Stomach (tissue), 19 donors: ENCODE measurements at places on chromosomes 11 and 22. TPM values are rescaled to one million over a fixed set of nuclear protein-coding genes. Genes with fewer than 3 reads are reported as not detected.

- no peak for DNase-seq
These were observed 831 bp upstream of the TP53AIP1 start for GRCh38 chr11:128943428-128943976.

DNA sequence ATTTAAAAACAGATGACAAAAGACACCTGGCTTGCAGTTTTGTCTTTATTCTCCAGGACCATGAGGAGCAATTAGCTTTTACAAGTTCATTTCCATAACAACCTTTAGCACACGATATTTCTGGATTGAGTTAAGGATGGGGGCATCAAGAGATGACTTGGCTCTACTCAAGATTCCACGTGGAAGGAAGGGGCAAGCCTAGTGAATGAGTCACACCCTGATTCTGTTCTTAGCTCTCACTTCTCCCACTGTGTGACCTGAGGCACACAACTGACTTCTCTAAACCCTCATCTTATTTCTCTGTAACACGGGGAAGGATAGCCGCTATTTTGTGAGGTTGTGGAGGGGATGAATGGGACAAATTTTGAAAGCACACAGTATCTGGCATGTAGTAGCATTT is 185.5 kb downstream of the KIRREL3 start:
- DNase-seq: no peak

DNA sequence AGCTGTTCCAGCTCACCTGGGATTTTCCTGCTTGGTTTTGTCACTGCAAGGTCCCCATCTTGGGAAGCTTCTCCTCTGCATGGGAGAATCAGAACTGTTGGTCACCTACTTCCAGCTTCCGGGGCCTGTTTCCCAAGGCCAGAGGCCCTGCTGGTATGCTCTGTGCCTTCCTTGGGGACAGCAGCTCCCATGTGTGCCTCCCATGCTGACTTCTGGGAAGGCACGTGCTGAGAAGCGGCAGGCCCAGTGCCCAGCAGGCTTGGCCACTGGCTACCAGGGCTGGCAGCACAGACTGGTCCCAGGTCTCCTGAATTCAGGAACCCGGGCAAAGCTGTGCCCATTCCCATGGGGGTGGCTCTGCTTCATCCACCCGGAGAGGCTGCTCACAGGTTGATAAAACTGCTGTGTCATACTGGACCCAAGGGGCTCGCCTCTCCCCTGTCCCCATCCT is 33.8 kb downstream of the MYEOV start:
- no peak for DNase-seq

- DNase-seq: peak; percentile 46
These were observed 17.8 kb upstream of the NEAT1 start for GRCh38 chr11:65404638-65405339.

DNA sequence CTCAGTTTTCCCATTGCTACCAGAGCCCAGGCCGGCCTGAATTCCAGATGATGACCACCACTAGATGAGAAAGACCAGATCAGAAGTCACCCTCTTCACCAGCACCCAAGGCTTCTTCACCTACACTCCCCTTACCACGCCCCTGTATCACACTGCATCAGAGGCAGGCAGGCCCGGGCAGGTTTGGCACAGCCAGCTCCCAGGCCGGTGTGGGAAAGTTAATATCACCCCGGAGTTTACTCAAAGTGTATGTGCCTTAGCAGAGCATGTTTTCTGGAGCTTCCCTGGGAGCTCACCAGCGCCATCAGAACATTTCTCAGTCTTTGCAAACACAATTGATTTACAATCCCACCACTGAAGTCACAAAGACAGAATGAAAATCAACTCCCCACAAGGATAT is 47.5 kb upstream of the POU2AF1 start:
- no peak for DNase-seq

GRCh38 chr22:40368836-40369235 is 1.6 kb upstream of the SGSM3 start:
- DNase-seq: no peak

DNA sequence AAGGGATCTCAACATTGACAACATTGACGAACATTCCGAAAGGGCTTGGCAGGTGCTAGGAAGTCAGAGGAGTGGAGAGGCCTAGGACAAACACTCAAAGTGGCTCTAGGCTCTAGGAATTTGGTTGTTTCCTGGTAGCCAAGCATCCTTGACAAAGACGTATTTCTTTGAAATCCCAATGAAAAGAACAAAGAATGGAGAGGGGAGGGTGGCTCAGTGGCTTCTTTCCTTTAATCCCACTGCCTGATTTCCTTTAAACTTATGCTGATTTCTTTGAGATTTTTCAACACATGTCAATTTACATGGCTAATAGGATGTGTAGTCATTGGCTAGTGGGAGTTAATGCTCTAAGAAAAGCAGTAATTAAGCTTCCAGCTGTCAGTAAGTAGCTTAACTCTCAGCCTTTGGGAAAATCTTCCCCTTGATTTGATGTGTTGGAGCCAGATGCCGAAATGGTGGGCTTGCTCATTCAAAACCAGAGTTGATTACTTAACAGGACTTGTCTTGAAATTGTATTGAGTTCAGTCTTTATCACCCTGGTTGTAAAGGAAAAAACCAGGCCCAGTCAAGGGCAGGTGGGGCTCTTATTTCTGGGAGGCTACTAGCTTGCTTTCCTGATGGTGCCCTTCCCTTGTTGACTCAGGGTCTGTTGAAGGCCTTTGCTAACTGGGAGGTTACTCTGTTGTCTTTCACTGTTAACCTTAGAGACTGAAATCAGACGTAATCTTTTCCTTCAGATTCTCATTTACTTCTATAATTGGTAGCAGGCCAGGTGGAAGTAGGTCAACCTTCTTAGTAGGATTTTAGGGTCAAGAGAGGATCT is 44.6 kb upstream of the SORL1-AS1 start:
- no peak for DNase-seq

- no peak for DNase-seq
These were observed 100.2 kb upstream of the OR4C13 start for GRCh38 chr11:49851971-49852389.

GRCh38 chr11:71558996-71559395 is 6.4 kb upstream of the KRTAP5-10 start:
- DNase-seq: no peak

- peak; percentile 39 for DNase-seq
These were observed 27.7 kb downstream of the CD44 start for GRCh38 chr11:35166369-35167360.

DNA sequence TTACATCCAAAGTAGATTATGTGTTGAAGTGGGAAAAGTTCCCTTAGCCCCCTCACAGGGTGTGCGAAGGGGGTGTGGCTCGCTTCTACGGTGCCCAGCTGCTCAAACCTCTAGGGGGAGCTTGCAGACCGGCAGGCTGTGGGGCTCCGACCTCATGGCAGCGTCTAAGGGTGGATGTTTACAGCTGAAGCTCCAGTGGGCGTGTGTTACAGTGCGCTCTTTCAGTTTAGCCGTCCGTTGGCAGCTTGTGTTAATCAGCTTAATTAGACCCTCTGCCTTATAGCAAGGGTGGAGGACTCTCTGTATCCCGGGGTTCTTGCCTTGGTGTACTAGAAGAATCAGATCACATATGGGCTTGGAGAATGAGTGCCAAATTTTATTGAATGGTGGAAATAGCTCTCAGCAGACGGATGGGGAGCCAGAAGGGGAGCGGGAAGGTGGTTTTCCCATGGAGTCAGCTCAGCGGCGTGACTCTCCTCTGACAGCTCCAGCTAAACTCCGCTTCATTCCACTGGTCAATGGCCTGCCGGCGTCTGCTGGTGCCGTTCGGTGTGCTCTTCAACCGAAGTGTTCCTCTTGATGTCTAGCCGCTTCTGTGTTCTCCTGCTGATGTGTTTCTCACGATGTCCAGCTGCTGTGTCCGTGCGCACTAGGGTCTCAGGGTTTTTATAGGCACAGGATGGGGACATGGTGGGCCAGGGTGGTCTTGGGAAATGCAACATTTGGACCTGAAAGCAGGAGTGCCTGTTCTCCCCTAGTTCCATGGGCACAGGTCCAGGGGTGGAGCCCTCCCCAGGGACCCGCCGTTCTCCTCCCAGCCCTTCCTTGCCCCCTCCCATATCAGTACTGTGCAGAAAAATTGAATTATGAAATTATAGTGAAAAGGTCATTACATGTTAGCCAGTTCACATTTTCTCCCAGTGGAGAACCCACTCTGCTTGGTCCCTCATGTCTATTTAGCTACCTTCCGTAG is 28.6 kb upstream of the OR10G7 start:
- DNase-seq: peak; percentile 87

DNA sequence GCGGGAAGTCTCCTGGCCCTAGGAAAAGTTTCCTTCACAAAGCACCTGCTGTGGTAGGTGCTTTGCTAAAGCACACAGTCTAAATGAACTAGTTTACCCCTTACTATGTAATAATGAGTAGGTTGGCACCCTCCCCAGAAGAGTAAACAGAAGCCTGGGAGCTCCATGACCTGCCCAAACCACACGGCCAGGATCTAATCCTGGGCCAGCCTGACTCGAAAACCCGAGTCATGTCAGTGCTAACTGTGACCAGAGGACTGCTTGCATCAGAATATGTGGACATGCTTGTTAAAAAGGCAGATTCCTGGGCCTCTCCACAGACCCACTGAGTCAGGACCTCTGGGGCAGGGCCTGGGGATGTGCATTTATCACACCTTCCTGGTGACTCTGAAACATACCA is 67.7 kb downstream of the PANX1 start:
- DNase-seq: peak; percentile 64

DNA sequence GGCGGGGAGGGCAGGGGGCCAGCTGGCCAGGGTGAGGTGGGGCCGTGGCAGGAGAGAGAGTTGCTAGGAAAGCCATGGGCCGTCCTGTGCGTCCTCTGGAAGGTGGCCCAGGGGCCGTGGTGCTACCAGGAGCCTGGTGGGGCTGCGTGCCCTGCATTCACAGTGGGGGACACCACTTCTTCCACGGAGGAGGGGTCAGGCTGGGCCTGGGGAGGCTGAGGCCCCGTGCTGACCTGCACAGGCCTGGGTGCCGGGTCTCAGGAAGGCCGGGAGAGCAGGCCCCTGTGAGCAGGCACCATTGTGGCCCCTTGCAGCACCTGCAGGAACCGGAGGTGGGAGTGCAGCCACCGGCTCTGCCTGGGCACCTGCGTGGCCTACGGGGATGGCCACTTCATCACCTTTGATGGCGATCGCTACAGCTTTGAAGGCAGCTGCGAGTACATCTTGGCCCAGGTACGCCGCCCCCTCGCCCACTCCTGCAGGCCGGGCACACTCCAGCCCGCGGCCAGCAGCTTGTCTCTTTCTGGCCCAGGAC is 12.0 kb downstream of the MUC5B start:
- DNase-seq: no peak

DNA sequence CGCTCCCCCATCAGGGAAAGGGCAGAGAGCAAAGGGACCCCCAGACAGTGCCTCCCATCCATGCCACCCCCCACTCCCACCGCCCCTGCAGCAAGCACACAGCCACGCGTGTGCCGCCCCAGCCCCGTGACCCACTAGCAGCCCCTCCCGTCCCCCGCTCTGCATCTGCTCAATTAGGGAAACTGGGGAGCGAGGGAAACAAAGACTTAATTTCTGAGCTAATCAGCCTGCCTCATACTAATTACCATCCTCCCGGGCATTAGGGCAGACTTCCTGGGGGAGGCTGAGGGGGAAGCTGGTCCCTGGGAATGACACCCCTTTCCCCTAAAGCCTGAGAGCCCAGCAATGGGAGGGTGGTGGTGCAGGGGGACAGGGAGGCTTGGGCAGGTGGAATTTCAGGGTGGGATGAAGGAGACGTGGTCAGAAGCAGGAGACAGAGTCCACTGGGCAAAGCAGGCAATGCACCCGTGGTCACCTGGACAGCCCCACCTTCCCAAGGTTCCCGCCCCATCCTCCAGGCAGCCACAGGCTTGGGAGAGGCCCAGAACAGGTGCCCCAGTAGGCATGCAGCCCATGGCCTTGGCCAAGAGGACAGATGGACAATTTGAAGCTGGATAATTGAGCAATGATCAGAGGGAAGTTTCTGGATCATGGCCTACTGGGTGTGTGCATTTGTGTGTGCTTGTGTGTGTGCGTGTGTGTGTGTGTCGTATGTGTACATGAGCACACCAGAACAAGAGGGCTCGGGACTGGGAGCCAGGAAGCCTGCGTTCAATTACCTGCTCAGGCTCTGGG is 20.6 kb downstream of the ELFN2 start:
- DNase-seq: no peak

- DNase-seq: peak; percentile 41
These were observed 38.5 kb upstream of the APLNR start for GRCh38 chr11:57275582-57275981.

- DNase-seq: no peak
These were observed 40.4 kb downstream of the ACER3 start for GRCh38 chr11:76901144-76901543.

DNA sequence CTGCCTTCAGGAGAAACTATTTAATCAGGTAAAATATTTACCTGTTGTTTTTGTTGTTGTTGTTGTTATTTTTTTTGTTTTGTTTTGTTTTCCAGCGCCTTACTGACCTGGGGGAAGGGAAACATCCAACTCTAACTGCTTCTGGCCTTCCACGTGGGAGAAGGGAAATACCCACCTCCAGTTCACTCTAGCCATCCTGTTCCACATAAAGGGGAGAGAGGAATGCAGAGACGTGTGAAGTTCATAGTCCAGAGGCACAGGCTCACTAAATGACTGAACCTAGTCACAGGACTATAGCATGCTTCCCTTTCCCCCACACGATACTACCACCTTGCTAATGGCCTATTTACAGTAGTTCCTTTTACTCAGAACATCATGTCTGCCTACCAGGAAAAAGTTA is 72.4 kb upstream of the VSTM5 start:
- DNase-seq: no peak

DNA sequence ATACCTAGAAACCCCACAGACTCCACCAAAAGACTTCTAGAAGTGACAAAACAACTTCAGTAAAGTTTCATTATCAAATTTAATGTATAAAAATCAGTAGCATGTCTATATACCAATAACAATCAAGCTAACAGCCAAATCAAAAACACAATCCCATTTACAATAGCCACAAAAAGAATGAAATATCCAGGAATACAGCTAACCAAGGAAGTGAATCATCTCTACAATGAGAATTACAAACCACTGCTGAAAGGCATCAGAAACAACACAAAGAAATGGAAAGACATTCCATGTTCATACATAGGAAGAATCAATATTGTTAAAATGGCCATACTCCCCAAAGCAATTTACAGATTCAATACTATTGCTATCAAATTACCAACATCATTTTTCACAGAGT is 46.0 kb downstream of the PRCP start:
- DNase-seq: no peak

DNA sequence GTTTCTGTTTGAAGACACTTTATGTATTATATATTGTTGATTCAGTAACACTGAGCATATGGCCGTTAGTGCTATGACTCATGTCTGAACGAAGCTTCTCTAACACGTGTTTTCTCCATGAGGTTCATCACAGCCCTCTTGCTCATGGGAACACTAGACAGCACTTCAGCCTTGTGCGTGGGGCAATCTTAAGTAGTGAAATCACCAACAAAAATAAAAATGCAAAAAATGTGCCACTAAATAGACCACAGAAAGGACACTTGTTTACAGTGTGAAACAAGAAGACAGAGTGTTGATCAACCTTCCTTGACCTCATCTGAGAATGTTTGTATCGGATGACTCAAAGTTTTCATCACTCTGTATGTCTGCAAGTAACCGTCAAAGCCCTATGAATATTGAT is 94.5 kb downstream of the FDX1 start:
- no peak for DNase-seq

- no peak for DNase-seq
These were observed 249.0 kb downstream of the ST3GAL4 start for GRCh38 chr11:126604461-126604860.

GRCh38 chr11:3206156-3206921 is 12.3 kb downstream of the MRGPRG start:
- no peak for DNase-seq

CHST1 gene
- 1.7 TPM for total RNA-seq

ROM1 gene
- 0.29 TPM for total RNA-seq

DRD2 gene
- total RNA-seq: not detected

SCN4B gene
- not detected for total RNA-seq

MRGPRX3 gene
- total RNA-seq: not detected

OR5A1 gene
- total RNA-seq: not detected

HTR3B gene
- not detected for total RNA-seq

SERPIND1 gene
- not detected for total RNA-seq

YPEL1 gene
- 0.58 TPM for total RNA-seq
